ENCODE measurements at places on chromosomes 16 and 17.
A peak's percentile ranks its signal among the peaks of the same experiment; 100 is the strongest.

DNA sequence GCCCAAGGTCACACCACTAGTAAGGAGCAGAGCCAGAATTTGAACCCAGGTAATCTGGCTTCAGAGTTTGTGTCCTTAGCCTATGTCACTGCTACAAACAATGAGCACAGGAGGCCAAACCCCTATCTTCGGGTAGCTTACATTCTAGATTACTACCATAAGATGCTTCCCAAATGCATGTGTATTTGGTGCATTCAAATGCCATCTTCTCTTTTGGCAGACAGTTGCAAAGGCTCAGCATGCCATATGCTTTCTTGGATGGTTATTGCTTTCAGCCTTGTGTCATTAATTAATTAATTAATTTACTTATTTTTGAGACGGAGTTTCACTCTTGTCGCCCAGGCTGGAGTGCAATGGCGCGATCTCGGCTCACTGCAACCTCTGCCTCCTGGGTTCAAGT lies 80.7 kb downstream of the DNAH3 start:
- DNase-seq, result no peak

GRCh38 chr16:63890081-63890480 lies 1231.8 kb downstream of the CDH11 start:
- peak; percentile 7 for DNase-seq

- DNase-seq, result no peak
These were observed 170.5 kb upstream of the CACNG3 start for GRCh38 chr16:24085666-24086065.

GRCh38 chr17:74961657-74962350 lies 10.8 kb downstream of the HID1 start:
- DNase-seq, result peak; percentile 90

GRCh38 chr16:14539631-14540030 lies 90.4 kb downstream of the PARN start:
- no peak for DNase-seq

GRCh38 chr17:64146418-64147109 lies 16.6 kb upstream of the ERN1 start:
- peak; percentile 34 for DNase-seq

- DNase-seq, result no peak
These were observed 2.8 kb downstream of the P2RX5 start for GRCh38 chr17:3693141-3693540.

GRCh38 chr17:45251931-45252330 lies 10.0 kb downstream of the SPATA32 start:
- DNase-seq, result no peak

DNA sequence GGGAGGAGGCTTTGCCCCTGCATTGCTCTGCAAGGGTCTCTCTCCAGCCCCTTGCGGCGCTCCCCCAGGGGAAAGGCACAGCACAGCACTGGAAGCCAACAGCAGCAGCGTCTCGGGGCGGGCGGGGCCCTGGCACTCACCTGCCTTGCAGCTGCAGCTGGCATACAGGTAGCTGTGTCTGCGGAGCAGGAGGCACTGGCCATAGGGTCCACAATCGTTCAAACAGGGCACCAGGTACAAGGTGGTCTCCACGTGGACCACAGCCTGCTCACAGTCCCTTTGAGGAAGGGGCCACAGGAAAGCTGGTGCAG lies 4.2 kb upstream of the MRPL28 start:
- no peak for DNase-seq

DNA sequence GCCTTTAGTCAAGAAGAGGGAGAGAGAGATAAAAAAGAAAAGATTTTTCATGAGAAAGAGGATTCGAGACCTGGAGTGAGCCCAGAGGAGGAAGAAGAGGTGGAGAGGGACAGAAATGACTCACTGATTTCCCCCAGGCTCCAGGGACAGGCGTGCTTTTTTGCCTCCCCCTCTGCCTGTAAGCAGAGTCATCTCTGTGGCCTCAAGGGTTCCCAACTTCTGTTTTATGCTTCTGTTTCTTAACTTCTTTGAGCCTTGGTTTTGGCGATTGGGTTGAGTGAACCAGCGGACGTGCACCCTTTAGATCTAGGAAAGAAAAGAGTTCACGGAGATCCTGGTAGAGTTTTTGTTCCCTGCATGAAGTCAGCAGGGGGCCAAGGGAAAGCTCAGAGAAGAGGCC lies 147.9 kb upstream of the NOL11 start:
- no peak for DNase-seq

DNA sequence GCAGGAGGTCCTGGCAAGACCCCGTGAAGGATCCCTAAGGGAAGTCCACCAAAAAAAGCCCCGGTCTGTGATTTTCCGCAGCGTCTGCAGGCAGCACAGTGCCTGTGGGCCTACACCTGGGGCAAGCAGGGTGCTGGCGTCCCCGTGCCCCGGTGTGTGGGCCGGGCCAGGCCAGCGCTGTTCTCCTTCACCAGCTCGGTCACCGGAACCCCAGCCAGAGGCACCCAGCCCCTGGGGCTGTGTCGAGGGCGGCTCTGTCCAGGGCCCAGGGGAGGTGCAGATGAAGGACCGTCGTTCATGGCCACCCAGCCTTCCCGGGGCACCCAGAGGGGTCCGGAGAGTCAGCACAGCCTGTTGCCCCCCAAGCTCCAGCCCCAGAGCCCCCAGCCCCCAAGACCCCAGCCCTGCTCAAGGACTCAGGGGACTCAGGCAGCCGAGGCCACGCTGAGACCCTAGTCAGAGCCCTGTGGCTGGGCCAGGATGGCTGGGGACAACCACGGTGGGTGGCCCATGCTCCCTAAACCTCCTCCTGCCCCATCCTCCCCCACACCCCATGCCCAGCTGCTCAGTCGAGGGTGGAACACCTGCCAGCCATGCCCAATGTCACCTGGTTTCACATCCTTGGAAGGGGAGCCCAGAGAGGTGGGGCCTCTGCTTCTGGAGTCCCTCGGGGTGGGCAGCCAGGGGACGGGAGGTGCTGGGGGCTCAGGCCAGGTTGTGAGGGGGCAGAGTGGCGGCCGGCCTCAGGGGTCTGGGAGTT lies 5.7 kb upstream of the C1QTNF8 start:
- no peak for DNase-seq

GRCh38 chr17:35774499-35774898 lies 13.8 kb downstream of the C17orf50 start:
- no peak for DNase-seq

GRCh38 chr16:89670496-89671431 lies 13.1 kb downstream of the SPATA33 start:
- no peak for DNase-seq

- DNase-seq, result peak; percentile 22
These were observed 110.0 kb downstream of the N4BP1 start for GRCh38 chr16:48499923-48500381.

DNA sequence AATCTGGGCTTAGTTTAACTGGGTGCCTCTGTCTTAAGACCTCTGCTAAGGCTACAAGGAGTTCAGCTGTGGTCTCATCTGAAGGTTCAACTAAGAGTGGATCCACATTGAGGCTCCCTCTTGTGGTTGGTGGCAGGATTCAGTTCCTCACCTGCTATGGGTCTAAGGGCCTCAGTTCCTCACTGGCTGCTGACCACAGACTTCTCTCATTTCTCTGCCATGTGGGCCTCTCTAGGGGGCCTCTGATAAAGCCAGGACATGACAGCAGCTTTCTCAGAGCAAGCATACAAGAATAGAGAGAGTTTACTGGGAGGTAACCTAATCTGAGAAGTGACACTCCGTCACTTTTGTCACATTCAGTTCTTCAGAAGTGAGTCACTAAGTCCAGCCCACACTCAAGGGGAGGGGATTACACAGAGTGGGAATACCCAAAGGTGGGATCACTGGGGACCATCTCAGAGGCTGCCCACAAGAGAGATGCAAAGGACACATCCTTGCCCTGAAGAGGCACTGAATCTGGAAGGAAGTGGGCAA lies 19.2 kb upstream of the ABAT start:
- no peak for DNase-seq

DNA sequence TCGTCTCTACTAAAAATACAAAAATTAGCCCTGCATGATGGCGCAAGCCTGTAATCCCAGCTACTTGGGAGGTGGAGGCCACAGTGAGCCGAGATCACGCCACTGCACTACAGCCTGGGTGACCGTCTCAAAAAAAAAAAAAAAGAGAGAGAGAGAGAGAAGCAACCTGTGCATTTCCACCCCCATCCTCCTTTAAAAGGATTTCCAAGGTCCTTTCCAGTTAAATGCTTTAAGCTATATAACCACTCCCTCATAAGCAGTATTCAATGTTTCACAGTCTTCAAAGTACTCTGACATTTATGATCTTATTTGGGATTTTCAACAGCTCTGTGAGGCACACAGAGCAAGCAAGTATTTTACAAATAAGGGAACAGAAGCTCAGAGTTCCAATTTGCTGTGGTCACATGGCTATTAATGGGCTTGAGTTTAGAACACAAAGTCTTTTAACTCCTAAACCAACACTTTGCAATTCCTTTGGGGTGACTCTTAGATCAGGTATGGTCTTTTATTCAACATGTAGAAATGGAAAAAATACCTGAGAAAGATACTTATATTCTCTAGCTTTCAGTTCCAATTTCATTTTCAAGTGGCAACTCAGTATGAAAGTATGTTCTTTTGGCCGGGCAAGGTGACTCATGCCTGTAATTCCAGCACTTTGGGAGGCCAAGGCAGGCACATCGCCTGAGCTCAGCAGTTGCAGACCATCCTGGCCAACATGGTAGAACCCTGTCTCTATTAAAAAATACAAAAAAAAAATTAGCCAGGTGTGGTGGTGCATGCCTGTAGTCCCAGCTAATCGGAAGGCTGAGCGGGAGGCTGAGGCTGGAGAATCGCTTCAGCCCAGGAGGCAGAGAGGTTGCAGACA lies 31.3 kb downstream of the SPOP start:
- no peak for DNase-seq

DNA sequence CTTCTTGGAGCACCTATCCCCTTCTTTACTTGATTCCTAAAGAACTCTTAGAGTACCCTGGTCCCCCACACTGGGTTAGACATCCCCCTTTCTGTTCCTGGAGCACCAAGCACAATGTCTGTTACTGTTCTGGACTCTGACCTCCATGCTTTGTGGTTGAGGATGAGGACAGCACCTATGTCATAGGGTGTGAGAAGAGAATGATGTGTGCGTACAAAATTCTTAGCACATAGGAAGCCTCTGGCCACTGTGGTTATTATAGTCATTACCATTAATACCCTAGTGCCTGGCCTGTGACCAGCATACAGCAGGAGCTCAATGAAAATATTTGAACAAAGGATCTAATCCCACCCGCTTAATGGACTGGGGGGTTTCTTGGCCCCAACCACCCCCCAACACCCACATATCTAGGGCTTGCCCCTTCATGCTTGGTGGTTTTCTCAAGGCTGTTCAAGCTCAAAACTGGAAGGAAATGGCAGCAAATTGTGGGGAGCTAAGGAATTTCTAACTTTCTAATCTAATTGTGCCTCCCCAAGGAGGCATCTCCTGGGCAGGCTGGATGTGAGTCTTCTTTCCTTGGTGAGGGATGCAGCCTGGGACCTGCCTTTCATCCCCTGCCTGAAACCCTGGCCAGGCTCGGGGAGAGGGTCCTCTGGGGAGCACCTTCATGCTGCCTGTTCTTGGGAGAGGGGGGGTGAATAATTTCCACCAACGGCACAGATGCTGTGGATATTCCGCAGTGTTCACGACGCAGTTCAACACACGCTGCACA lies 1.5 kb upstream of the CMIP start:
- no peak for DNase-seq

DNA sequence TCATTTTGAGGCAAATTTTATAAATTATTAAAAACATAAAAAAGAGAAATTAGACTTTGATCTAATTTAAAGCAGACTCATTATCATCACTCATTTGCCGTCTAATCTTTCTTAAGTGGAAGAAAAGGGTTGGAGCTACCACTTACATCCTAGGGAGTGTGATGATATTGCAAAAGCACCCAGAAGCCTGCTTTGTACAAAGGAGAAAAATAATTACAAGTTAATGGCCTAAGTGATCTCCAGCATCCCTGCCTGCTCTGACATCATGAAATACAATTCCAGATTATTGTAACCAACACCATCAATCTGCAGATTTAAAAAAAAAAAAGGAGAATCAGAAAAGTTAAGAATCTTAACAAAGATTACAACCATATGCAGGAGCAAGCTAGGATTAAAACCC lies 260.2 kb downstream of the GRIN2A start:
- DNase-seq, result no peak

GRCh38 chr16:29321585-29321984 lies 84.9 kb downstream of the NPIPB11 start:
- no peak for DNase-seq

DNA sequence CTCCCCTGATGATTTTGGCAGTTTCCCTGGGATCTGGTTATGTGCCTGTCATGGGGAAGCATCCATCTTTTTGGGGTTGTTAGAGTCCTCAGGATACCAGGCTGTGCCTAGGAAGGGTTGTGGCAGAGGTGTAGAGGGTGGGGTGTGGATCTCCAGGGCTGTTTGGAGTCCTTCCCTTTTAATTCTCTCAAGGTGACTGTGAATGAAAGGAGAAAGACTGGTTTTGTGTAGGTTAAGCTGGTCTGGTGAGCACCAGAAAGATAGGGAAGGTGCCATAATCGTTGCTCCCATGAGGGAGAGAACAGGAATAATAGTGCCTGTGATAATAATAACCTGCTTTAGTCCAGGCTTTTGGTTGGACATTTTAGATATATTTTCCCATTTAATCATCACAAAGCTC lies 7.0 kb downstream of the MAP2K4 start:
- no peak for DNase-seq

GRCh38 chr17:4189280-4189679 lies 46.3 kb downstream of the CYB5D2 start:
- no peak for DNase-seq

DNA sequence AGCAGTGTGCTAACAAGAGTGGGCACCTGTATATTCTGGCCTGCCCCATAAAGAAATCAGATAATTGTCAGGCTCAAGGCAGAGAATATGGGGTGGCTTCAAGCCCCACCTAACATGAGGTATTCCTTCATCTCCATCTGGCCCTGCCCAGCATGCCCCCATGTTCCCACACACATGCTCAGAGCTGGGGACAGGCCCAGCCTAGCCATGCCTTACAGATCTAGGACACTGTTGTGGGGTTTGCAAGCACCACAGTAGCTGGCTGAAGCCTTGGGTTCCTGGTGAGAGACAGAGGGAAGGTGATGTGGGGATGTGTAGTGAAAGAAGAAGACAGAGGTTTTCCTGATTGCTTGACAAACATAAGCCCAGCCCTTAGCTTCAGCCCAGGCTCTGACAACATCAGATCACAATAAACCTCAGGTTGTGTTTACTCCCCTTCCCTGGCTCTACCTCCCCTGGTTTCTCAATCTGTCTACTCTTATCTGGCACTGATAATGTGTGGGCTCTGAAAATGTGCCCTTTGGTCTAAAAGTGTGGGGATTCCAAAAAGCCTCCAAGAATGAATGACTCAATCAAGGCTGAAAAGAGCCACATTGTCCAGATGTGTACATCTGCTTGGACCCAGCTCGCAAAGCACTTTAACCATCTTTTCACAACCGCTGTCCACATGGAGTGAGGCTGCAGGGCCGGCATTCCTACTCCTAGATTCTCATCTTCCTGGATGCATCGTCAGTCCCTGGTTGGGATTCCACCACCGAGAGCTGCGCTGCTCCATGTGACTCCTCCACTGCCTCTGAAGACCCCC lies 34.4 kb downstream of the CDRT4 start:
- DNase-seq, result no peak

- DNase-seq, result peak; percentile 45
These were observed 2.9 kb downstream of the GNAO1 start for GRCh38 chr16:56193951-56194726.

GRCh38 chr17:47727704-47728036 lies 5.4 kb upstream of the TBX21 start:
- DNase-seq, result no peak
